D341Med (cell line): ENCODE measurements at places on chromosomes 11 and 22.
A peak's percentile ranks its signal among the peaks of the same experiment; 100 is the strongest.

- DNase-seq = no peak
These were observed 119.7 kb downstream of the ETS1 start for GRCh38 chr11:128467610-128468041.

- no peak for DNase-seq
These were observed 8.7 kb upstream of the EFCAB6 start for GRCh38 chr22:43820651-43821305.

GRCh38 chr22:21690401-21690801, 24.6 kb downstream of the PPIL2 start:
- DNase-seq = no peak

- no peak for DNase-seq
These were observed 65.5 kb downstream of the BCR start for GRCh38 chr22:23245799-23246136.

DNA sequence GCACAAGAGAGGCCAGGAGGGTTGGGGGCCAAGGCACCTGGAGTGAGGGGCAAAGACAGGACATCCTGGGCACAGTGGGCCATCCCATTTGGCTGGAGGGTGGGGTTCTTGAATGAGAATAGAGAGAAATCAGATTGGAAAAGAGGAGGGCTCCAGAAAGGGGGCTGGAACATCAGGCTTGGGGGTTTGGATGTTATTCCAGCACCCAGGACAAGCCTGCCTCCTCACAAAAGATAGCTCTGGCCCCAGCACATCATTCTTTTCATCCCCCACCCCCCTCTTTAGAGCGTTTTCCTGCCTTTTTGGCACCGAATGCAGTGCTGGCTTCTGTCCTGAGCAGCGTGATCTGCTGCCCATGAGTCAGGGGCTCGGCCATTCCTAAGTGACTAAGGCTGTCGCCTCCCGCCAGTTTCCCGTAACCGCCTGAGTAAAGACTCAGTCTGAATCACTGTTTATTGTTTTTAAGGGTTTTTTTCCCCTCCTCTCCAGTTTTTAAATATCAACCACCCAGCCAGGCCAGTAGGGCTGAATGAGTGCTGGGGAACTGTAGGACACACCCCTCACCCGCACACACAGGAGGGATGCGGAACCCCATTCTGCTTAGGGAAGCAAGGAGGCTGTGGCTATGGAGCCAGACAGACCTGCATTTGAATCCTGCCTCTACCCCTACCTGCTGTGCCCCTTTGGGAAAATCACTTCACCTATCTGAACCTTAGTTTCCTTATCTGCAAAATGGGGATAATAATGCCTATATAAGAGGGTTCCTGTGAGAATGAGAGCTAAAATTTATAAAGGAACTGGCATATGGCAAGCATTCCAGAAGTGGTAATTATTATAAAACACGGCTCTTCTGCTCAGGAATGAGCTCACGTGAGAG, 32.4 kb upstream of the NAV2 start:
- DNase-seq = no peak

DNA sequence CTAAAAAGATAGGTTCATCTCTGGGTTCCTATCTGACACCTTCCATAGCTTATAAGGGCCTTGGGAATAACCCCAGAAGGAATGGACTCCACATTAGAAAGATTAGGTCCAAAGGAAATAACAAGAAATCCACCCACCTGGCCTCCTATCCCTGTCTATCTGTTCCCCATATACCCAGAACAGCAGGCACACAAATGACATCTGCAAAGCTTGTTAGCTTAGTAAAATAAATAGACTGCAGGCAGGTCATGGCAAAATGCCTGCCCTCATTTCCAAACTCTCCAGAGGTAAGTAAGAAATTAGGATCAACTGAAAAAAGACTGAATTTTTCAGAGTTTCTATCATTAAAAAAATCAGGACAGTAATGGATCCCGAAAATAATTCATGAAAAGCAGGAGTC, 489.5 kb downstream of the DLG2 start:
- DNase-seq = no peak

DNA sequence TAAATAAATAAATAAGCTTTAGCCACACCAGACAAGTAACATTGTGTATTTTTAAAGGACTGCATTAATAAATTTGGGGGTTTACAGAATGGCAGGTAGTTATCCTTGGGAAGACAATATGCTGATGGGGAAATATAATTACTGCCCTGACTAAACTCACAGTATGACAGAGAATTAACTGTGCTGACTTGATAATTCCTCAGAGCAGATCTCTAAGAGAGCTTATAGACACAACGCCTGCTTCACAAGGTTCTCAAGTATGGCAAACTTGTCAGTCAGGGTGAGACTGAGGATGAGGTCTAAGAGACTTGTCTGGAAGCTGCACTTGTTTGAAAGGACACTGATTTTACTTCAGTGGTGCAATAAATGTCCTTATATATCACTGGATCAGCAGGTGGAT, 3.3 kb downstream of the OR51B4 start:
- no peak for DNase-seq

GRCh38 chr11:13046637-13047570, 37.8 kb downstream of the RASSF10 start:
- DNase-seq = no peak

GRCh38 chr11:5611627-5612026, 13.2 kb upstream of the TRIM34 start:
- no peak for DNase-seq

DNA sequence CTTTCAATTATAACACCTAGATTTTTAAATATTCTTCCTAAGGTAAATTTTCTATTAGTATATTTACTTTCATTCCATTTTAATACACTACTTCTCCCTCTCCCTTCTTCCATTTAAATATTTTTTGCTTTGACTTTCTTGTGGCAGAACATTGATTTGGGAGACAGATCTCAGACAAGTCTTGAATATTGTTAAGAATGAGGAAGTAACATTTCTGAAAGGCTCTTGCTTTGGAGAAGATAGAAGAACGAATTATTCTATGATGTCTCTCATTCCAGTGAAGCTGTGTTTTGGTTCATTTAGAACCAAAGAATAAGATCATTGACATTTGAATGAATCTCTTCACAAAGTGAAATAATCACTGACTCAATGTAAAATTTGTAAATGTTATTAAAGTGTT, 2.4 kb downstream of the IPO7 start:
- DNase-seq = no peak

- no peak for DNase-seq
These were observed 54.3 kb downstream of the TSPAN18 start for GRCh38 chr11:44780940-44781631.

DNA sequence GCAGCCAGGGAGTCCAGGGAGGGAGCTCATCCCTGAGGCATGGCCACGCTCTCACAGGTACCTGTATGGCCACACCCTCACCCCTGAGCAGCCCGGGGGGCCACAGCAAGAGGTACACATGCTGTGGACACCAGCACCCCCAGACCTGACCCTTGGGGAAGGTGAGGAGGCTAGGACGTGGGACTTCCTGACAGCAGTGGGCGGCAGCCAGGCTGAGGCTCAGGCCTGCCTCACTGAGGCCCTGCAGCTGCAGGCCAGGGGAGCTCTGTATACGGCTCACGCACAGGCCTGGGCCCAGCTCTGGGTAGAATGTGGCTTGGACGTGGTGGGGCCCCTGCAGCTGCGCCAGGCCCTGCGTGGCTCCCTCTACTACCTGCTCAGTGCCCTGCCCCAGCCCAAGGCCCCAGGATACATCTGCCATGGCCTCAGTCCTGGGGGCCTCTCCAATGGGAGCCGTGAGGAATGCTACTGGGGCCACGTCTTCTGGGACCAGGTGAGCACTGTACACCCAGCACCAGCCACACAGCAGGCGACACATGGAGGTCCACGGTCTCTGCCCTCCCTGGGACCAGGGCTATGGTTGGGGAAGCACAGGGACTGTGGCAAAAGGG, 1.8 kb downstream of the PGGHG start:
- DNase-seq = peak; percentile 30

DNA sequence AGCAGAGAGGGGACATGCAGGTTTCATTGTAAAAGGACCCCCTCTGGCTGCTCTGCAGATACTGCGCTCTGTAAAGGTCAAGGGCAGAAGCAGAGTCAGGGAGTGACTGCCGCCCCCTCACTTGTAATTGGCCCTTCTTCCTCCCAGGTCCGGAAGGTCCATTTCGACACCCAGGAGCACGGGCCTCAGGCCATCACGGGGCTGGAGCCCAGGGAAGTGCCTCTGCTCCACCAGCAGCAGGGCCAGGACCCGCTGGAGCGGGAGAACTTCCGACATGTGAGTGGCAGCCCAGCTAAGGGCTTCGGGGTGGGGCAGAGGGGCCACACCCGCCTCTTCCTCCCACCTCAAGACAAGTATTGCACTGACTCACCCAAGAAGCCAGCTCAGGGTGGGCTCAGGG, 24.0 kb upstream of the LRRC10B start:
- DNase-seq = peak; percentile 34

- no peak for DNase-seq
These were observed 2.3 kb downstream of the ADORA2A start for GRCh38 chr22:24429411-24430365.

DNA sequence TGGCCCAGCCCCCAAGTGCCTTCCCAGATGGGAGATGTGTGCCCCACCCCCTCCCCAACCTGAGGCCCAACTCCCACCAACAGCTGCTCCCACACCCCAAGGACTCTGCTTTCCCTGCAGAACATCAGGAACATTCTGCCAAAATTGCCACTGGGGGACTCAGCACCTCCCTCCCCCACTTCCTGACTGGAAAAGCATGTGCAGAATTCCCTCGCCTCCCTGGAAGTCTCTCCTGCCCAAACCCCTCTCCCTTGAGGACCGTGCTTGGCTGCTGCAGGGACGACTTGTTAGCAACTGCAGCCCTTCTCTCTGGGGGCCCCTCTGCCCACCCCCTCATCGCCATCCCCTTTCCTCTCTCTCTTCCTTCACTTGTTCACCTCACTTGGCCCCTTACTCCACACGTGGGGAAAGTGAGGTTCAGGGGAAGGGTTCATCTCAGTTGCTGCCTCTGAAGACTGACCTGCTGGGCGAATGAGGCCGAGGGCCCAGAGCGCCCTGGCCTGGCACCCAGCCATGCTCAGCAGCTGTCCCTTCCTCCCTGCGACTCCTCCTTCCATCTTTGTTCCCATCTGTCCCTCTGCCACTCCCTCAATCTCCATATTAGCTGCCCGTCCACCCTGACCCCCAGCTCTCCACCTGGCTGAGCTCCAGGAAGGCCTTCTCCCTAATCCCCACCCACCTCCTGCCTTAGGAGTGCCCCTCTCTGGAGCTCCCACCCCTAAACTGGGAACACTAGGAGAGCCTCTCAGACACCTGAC, 105.1 kb downstream of the CHST1 start:
- peak; percentile 77 for DNase-seq

DNA sequence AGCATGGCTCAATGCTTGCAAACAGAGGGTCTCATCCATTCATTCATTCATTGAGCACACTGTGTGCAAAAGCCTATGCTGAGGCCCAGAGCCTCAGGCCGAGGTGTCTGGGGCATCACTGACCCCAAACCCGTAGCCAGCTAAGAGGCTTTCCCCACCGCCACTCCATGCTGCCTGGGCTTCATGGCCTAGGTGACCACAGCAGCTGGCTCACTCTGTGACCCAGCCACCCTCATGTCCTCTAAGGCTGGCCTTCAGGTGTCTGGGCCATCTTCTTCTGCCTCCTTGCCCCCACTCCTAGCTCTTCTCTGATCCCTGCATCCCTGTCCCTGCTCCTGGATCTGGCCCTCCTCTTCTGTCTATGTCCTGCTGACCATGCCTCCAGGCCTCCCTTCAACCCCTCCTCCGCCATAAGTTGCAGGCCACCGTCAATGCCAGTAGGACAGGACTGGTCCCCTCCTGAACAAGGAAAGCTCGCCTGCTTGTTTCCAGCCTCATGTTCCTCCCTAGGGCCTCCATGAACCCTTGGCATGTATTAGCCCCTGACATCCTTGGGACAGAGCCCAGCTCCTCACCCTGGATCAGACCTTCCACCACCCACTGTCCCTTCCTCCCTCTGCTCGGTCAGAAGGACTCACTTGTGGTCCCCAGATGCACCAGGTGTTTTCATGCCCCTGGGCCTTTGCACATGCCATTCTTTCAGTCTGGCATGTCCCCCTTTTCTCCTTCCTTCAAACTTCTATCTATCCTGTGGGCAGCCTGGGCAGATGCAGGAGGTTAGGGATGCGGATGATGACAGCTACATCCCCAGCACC, 92.8 kb downstream of the MYEOV start:
- DNase-seq = peak; percentile 2

GRCh38 chr11:61021661-61022212, 50.3 kb downstream of the CD6 start:
- no peak for DNase-seq

DNA sequence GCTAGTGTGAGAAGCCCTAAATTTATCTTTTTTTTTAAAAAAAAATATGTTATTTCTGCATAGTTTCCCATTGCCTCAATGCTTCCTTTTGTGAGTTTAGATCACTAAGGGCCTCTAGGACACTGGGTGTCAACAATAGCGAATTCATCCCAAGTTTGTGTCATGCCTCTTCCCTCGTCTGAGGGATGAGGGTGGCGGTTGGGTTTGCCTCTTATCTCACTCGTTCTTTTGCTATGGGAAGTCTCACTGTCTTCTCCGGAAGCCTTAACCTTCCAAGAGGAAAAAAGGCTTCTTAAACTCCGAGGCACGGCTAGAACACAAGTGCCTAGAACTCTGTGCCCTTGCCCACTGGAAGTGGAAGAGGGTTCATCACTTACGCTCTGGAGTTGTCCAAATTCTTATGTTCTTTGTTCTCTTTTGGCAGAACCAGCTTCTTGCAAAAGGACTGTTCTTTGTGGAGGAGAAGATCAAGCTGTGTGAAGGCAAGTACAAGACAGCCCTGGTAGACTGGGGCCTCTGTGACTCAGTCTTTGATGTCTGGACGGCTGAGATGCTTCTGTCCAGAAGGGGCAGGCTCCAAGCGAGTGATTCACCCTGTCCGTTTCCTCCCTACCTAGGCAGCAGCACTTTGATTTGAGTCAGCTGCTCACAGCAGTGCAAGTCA, 78.5 kb downstream of the TRAF6 start:
- no peak for DNase-seq

GRCh38 chr11:129192150-129192549, at the start of gene ARHGAP32:
TSS of gene ARHGAP32 (minus strand) at chr11:129192325. CDS start at chr11:129192198, 127 bp downstream.
- DNase-seq = no peak

DNA sequence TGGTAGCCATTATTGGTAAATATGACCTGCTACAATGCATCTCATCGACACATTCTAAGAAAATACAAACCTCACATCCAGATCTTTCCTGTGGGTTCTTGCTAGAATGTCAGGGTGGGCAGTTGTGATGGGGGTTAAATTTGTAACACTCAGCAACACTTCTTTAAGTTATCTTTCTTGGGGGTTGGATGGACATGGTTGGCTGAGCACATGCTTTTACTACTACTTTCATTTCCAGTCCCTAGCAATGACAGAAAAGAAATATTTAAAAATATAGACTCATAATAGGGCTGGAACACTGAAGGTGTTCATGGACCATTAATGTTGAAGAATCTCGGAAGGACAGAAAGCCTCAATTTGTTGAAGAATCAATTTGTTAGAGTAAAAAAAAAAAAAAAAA, 57.6 kb downstream of the APOL3 start:
- DNase-seq = no peak
